Fibroblast of villous mesenchyme (primary cell): ENCODE measurements at places on chromosomes 16 and 17. TPM values are rescaled to one million over a fixed set of nuclear protein-coding genes. Genes with fewer than 3 reads are reported as not detected.

- DNase-seq: no peak
These were observed 86.8 kb downstream of the RPTOR start for GRCh38 chr17:80631142-80632045.

DNA sequence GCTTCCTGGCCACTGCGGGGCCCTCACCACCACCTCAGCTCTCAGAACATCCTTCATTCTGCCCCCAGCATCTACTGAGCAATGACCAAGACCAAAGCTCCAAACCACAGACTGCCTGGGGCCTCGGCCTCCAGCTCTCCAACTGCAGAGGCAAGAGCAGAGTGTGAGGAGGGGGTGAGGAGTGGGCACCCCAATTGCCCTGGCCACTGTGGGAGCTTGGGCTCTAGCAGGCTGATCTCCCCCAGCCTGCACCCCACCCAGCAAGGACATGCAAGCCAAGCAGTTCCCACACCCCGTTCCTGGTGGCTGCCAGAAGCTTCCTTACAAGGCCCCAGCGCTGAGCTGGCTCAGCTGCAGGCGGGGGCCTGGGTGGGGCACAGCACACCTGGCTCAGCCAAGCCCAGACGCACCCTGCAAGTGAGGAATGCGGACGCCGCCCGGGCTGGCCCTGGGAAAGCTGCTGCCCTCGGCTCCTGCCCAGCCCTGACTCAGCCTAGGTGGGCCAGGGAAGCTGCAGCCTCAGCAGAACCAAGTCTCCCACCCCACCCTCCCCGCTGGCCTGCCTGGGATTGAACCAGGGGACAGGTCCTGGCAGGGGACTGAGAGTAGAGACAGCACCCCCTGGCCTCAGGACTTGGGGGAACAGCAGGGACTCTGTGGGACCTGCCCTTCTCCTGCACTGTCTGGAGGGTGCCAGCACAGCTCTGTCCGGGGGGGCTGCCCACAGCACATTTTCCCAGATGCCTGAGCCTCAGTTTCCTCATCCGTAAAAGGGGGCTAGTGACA, 29.7 kb upstream of the KRT17 start:
- DNase-seq: no peak

GRCh38 chr16:71709229-71709781, 15.2 kb downstream of the PHLPP2 start:
- peak; percentile 60 for DNase-seq

DNA sequence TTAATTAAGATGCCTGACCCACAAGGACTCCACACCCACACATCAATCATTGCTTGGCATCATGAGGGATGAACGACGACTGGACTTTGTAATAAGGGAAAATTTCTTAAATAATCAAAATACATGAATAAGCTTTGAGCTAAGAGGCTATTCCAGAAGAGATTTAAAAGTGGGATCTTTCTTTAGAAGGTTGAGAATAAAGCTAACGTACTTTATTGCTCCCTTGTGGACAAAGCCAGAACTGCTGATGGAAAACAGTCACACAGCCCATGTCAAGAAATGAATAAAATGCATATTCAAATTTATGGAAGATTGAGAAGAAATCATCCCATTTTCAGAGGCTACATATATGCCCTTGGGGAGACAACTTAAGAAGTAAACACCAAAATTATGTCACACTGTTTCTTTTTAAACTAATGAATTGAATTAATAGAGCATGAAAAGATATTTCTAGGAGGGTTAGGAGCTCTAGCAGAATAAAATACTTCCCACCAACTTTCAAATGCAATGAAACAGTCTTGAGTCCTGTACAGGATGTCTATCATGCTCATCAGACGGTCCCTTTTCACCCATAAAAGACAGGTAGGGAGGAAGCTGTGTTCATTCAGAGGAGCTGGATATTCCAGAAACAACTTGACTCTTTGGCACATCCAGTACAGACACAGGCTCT, 60.2 kb upstream of the PHOSPHO1 start:
- peak; percentile 32 for DNase-seq

DNA sequence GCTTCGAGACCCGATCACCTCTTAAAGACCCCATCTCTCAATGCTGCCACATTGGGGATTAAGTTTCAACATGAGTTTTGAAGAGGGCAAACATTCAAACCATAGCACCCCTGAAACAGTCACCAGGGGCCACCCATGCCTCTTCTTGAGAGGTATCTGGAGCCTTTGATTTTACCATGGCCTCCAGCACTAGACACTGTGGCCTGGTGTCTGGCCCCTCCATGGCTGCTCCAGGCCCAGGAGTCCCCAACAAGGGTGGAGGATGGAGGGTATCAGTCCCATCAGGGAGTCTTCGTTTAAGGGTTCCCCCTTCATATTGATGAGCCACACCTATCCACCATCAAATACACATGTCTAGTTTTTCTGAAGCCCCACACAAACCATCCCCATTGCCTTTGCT, 66.5 kb upstream of the CDH5 start:
- DNase-seq: no peak

- DNase-seq: no peak
These were observed 30.9 kb downstream of the AKAP1 start for GRCh38 chr17:57115916-57116315.

DNA sequence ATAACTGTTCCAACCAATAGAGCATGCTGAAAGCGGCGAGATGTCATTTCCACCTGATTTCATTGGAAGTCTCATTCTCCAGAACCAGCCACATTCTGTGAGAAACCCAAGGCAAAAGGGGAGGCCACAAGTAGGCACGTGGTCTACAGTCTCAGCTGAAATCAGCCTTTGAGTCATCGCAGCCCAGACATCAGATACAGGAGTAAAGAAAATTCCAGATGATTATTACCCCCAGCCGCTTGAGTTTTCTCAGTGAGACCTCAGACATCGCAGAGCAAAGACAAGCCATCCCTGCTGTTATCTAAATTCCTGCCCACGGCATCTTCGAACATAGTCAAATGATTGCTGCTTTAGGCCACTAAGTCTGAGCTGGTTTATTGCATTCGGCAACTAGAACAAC, 23.1 kb downstream of the STAT3 start:
- DNase-seq: peak; percentile 90

- no peak for DNase-seq
These were observed 139.4 kb upstream of the IRX6 start for GRCh38 chr16:55184619-55185018.

DNA sequence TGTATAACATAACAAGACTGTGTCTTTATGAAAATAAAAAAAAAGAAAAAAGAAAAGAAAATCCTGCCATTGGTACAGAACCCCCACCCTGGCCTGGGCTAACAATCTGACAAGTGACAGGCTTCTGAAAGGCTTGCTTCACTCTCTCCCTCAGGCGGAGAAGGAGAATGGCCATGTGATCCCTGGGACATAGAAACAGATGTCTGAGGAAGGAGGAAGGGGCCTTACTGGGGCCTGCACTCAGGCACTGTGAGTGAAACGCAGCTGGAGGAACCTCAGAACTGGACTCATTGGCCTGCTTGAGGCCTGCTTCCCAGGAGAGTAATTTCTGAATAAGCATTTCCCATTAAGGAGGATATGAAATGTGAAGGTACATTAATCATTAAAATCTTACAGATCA, 17.5 kb downstream of the MAP3K14 start:
- no peak for DNase-seq

DNA sequence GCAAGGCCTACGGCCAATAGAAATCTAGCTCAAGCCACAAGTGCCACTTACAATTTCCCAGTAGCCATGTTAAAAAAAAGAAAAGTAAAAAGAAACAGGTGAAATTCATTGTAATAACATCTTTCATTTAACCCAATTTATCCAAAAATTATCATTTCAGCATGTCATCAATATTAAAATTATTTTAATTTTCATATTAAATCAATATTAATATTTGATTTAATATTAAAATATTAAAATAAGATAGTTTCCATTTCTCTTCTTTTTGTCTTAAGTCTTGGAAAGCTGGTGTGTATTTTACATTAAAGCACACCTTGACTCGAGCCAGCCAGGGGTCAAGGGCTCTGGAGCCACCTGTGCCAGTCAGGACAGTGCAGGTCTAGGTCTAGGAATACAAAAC, 12.7 kb upstream of the C16orf74 start:
- no peak for DNase-seq

GRCh38 chr17:40599468-40599763, 34.1 kb upstream of the CCR7 start:
- no peak for DNase-seq

GRCh38 chr16:56780646-56781045, 50.7 kb downstream of the NUP93 start:
- DNase-seq: peak; percentile 49

GRCh38 chr17:74972107-74972972, at the start of gene HID1:
Gene HID1 (minus strand): TSS chr17:74972759. CDS start chr17:74972656, 103 bp downstream.
- DNase-seq: no peak

- DNase-seq: no peak
These were observed 6.0 kb downstream of the PPM1D start for GRCh38 chr17:60606036-60606435.

DNA sequence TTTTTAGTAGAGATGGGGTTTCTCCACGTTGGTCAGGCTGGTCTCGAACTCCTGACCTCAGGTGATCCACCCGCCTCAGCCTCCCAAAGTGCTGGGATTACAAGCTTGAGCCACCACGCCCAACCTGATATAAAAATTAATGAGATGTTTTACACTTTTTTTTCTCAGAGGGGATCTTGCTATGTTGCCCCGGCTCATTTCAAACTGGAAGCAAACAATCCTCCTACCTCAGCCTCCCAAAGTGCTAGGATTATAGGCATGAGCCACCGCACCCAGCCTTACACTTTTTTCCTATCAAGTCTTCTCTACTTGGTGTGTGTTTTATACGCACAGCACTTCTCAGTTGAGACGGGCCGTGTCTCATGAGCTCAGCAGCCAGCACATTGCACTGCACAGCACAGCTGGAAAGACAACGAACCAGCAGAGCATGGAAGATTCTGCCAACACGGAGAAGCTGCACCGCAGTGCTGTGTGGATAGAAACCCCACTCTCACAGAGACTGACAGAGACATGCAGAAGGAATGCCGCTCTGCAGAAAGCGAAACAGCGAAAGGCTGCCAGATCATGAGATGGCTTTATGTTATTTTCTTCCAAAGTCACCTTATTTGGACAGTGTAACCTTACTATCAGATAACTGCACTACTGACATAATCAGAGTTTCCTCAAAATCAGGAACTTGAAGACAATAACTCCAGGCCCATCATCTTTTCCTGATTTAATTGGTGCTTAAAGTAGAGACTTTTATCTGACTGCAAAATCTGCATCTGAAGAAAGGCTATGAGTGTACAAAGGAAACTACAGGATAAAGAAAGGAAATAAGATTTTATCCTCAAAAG, 6.5 kb upstream of the QRICH2 start:
- DNase-seq: peak; percentile 62

- no peak for DNase-seq
These were observed 15.0 kb downstream of the CA5A start for GRCh38 chr16:87921236-87921773.

DNA sequence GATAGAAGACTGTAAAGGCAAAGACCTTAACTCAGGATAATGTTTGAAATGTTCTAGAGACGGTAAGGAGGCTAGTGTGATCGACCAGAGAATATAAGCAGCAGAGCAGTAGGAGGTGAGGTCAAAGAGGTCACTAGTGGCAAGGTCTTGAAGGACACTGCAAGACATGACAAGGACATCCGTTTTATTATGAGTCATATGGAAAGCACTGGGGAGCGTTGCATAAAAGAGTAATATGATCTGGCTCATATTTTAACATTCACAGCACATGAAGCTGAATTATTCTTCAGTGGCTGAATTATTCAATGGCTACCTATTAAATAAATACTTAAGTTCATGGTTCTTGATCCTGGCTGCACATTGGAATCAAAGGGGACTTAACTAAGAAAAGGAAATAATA, 123.7 kb downstream of the SOX9 start:
- no peak for DNase-seq

- DNase-seq: no peak
These were observed 12.3 kb downstream of the ADORA2B start for GRCh38 chr17:15957206-15957605.

- DNase-seq: no peak
These were observed 181.6 kb downstream of the RAB11FIP4 start for GRCh38 chr17:31573047-31573446.

DNA sequence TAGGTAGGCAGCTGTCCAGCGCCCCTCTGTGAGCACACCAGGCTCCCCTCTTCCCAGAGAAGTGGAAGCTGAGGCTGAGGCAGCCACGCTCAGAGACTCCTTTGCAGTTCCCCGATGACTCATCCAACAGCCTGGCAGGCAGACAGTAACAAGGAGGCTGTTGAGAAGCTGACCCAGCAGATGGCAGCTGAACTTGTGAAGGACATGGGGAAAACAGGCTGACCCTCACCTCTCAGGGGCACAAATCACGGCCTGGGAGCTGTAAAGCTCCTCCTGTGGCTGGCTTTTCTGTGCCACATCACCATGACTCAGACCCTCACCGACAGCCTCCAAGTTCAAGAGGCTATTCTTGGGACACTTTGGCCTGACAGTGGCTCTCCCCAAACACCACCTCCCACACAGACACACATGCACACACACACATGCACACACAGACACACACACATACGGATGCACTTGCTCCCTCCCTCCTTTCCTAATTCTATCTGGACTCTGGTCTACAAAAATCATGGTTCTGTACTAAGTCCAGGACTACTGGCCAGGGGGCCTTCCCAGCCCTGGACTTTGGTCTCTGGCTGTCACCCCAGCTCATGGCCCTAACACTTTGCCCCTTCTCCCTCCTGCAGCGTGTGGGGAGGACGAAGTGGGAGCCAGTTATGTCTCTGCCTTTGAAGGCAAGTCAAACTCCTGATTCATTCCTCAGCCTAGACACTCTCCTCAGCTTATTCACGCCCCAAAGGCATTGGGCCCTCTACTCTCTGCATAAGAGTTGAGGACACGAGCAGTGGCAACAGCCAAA, 23.2 kb downstream of the MAP3K14 start:
- peak; percentile 96 for DNase-seq

DNA sequence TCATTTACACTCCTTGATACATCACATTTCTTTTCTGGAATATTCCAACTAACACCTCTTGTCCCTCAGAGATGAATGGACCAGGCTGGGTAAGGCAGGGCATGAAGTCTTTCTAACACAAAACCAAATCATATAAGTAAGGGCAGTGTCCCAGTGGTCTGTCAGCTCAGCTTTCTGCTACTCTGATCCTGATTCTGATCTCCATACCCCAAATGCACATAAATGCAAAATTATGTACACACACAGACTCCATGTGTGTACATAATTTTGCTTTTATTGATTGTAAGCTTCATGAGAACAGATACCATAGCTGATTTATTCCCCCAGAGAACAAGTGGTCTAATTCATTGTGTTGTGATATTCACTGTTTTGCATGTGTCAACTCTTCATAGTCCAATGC, 47.9 kb downstream of the NOG start:
- DNase-seq: no peak

DNA sequence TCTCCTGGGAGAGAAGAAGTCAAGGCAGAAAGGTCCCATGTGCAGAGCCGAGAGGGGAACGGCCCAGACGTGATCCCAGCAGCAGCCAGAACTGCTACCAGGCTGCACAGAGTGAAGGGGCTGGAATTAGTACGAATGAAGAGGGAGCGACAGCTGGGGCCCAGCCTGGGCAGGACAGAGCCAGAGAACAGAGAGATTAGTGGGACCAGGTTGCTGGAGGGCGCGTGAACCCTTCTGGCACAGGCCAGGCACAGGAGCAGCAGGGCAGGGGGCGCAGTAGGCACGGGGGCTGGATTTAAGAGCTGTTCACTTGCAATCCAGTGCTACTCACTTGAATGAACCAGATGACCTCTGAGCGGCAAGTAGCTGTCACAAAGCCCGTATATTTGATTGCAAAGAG, 66.9 kb downstream of the PLXDC1 start:
- no peak for DNase-seq

FBXL19 gene
- 26.8 and 29.3 TPM in 2 replicates for total RNA-seq

WDR90 gene
- total RNA-seq: 12.5 and 18.7 TPM in 2 replicates

ACSM3 gene
- total RNA-seq: 0.32 and 0.86 TPM in 2 replicates

C17orf50 gene
- total RNA-seq: not detected in 2 replicates

CFAP97D1 gene
- total RNA-seq: not detected in 2 replicates

TBC1D3G gene
- not detected in 2 replicates for total RNA-seq

CCL2 gene
- 63.8 and 99.3 TPM in 2 replicates for total RNA-seq

CCL1 gene
- not detected in 2 replicates for total RNA-seq
